ENCODE measurements at places on chromosomes 7 and 10.

DNA sequence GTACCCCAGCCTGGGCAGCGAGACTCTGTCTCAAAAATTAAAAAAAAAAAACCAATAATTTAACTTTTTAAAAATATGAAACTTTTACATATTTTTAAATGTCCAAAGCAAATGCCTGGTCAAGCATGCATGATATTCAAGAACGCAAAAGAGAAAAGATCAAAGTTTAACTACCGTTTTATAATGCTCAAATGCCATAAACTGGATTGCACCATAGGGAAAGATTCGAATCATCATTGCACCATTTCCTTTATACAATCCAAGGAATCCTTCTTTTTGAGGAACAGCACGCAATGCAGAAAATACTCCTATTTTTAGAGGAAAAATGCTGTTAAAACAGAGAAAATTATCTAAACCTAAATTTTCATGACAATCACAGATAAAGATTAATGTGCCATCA is 20.9 kb downstream of the SLC25A16 start:
- no peak for DNase-seq

- DNase-seq = no peak
Observed at GRCh38 chr7:107035446-107035845, 9.1 kb upstream of the PRKAR2B start.

DNA sequence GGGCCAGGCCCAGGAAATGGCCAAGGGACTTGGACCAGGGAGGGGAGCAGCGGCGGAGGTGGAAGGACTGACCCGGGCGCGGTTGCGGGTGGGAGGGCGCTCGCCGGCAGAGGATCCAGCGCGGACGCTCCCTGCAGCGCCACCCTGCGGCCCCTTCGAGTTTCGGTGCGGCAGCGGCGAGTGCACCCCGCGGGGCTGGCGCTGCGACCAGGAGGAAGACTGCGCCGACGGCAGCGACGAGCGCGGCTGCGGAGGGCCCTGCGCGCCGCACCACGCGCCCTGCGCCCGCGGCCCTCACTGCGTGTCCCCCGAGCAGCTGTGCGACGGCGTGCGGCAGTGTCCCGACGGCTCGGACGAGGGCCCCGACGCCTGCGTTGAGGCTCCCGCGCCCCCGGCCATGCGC is 16.8 kb upstream of the ZNF467 start:
- peak; percentile 78 for DNase-seq

- no peak for DNase-seq
Observed at GRCh38 chr10:75999001-75999400, 567.6 kb downstream of the LRMDA start.

DNA sequence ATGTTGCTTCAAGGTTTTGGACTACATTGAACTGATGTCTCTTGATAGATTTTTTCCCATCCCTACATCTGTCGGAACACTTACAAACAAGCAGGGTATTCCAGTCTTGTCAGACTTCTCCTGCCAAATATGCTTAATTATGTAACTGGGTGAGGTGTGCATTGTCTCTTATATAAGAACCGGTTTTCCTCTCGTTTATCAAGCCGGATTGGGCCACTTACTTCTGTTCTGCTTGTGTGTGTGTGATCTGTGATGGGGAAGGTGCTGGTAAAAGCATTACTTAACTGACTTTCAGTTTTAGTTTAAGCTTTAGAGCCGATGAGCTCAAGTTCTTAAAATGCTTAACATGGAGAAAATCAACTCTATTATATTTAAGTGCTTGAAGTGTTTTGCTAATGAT is 57.9 kb downstream of the OTUD1 start:
- DNase-seq = no peak
